ENCODE measurements at places on chromosomes 7 and 10.

- DNase-seq: peak; percentile 46
Measured at GRCh38 chr7:33044401-33044718, 18.2 kb downstream of the NT5C3A start.

GRCh38 chr10:131203456-131204357 lies 107.8 kb downstream of the TCERG1L start:
- no peak for DNase-seq

DNA sequence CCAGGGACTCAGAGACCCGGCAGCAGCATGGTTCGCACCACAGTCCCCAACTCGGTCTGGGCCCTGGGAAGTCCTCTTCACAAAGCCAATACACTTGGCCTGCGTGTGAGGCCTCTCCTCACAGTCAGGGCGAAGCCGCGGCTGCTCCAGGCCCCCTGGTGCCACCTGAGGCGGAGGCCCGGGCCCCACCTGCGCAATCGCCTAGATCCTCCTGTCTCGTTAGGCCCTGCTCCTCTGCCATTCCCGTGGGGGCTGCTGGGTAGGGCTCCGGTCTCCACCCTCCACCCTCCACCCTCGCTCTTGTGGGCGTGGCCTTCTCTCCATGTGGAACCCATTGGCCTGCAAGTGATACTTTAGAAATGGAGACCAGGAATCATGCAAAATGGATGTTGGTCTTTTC lies 553.3 kb downstream of the INHBA start:
- DNase-seq: no peak

- DNase-seq: no peak
Measured at GRCh38 chr10:75555323-75555722, 123.9 kb downstream of the LRMDA start.

GRCh38 chr10:68231817-68232251 lies at the start of gene ATOH7:
Gene ATOH7, minus strand, starts transcription at chr10:68232113. Its CDS starts 436 bp downstream, at chr10:68231677.
- DNase-seq: no peak

GRCh38 chr10:72250666-72251065 lies 23.1 kb upstream of the DDIT4 start:
- DNase-seq: no peak

DNA sequence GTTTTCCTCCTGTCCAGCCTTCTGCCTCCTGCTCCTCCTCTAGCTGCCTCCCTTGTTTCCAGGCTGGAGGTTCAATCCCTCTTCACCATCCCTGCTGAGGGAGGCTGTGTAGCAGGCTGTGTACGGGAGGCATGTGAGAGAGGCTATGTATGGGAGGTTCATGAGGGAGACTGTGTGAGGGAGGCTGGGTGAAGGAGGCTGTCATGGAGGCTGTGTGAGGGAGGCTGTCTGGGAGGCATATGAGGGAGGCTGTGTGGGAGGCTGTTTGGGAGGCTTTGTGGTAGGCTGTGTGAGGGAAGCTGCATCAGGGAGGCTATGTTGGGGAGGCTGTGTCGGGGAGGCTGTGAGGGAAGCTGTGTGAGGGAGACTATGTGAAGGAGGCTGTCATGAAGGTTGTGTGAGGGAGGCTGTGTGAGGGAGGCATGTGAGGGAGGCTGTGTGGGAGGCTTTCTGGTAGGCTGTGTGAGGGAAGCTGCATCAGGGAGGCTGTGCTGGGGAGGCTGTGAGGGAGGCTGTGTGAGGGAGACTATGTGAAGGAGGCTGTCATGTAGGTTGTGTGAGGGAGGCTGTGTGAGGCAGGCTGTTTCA lies 123.7 kb upstream of the RNF32 start:
- DNase-seq: no peak

- DNase-seq: no peak
Measured at GRCh38 chr10:35400595-35401268, 64.4 kb downstream of the CCNY start.

DNA sequence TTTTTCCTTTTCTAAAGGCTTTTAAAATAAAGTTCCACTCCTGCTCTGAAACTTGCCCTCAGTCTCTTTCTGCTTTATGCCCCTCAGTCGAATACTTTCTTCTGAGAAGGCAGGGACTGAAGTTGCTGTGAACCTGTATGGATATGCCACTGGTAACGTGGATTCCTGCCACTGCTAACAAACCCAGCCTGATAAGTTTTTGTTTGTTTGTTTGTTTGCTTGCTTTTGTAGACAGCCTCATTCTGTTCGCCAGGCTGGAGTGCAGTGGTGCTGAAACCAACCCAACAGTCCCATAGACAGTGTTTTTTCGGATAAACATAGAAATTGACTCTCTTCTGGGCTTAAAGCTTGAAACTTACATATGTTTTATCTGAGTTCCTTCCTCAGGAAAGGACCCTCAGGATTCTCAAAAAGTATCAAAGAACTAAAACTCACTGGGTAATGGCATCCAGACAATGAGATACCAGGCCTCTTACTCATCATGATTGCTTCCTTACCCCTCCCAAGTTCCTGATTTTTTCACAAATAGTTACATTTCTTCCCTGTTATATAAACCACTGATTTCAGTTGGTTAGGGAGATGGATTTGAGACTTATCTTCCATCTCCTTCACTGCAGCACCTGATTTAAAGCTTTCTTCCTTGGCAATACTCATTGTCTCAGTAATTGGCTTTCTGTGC lies 273.6 kb downstream of the SDHAF3 start:
- DNase-seq: no peak

DNA sequence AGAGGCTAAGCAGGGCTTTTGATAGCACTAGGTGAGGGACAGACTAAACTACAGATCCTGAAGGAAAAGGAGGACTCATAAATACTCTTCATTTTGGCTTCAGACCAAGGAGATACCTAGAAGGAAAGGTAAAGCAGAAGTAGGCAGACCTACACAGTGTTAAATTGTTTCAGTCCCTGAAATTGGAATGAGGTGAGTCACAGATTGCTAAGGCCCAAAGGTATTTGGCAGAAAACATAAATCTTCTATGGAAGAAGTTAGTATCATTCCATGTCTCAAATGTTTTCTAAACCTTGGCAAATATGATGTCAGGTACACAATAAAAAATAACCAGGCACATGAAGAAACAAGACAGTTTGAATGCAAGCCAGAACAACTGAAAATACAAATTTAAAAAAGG lies 30.0 kb downstream of the MTERF1 start:
- DNase-seq: no peak

DNA sequence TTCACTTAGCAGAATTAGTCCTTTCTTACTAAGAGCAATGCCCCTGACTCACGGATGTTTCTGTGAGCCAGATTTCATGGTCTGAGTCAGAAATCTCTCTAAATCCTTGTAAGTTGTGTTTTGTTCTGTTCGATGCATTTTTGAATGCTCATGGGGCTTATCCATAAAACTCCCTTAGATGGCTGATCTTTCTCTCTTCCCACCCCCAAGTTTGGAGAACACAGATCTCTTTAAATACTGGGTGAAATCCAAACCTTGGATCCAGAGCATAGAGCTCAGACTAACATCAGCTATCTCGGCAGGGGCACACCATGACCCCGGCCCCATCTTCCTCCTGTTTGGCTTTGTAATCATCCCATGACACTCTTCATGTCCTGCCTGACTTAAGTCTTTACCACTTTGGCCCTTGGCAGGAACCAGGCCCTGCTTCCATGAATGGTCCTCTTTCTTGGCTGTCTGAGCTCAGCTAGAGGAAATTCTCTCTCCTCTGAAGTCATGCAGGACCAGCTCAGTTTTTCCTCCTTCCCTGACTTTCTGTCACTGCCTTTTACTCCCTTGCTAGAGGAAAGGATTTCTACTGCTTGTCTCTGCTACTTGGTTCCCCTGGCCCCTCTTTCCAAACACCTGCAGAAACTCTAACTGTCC lies 120.4 kb upstream of the RAB11FIP2 start:
- DNase-seq: no peak
